ENCODE measurements at places on chromosomes 11 and 22.

DNA sequence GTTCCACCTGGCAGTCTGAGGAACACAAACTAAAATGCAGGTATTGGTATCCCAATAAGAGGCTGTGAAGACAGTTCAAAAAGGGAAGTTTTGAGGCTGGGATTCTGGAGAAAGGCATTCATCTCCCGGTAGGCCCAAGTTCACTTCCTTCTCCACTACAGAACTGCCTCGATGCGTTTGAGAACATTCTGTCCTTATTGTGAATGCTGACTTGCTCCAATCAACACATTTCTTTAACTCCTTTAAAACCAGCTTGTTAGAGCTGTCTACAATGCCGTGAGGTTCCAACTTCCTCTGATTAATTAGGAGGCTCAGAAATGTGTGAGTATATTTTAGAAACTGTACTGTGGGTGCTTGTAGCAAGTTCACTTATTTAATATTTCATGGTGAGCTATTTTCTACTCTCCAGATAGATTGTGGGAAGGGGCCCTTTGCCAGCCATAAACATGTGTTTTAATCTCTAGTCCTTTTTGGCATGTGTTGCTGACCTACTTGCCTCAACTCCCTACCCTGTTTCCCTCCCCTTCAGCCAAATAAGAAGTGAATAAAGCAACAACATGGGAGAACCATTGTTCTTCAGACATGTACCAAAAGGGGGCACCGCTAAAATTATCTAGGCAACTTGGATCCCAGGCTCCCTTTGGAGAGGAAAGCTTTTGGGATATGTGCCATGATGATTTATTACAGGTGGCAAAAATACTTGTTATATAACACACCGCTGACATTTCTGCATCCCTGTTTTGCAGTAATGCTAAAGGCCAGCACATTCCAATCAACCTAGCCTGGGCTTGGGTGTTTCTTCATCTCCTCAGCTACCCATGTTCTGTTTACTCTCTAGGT, 245.6 kb downstream of the BLID start:
- DNase-seq: no peak

DNA sequence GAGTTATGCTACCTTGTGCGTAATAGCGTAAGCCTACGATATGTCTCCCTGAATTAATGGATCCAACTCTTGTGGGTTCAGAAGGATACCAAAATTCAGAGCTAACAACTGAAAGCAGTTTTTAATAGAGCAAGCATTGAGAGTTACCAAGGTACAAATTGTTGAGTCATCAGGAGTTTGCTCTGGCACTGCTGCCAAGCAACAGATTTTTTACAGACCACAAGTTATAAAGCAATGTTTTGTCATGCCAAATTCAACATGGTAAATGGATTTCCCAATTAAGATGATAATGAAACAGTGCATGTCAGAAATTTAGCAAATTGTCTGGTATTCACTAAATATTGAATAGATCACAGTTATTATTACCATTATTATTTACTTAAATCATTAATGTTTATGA, 295.6 kb downstream of the NELL1 start:
- DNase-seq: no peak

- DNase-seq: no peak
Measured at GRCh38 chr11:8331767-8332166, 68.1 kb upstream of the LMO1 start.

DNA sequence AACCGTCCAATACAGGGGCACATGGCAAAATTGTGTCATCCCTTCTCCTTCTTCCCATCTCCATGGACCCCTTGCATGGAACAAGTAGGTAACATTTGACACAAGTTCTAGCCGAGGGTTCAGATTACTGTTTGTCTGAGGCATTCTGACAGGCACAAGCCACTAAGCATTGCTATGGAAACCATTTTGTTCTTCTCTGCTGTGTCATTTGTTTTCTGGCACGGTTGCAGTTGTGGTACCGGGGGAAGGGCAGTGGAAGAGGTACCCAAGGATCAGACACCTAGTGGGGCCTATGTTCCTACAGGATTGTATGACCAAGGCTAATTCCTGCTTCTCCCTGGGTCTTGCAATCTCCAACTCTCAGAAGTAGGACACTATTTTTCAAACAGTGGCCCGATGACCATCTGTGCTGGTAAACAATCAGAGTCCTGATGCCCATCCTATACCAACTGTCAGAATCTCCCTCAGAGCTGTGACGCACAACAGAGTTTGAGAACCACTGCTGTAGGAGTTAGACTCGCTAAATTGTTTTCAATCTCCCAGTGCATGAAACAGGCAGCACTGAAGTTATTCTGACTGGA, 69.3 kb downstream of the KCNC1 start:
- no peak for DNase-seq

- DNase-seq: no peak
Measured at GRCh38 chr22:19703869-19704268, 10.4 kb upstream of the SEPTIN5 start.

Data from progenitor cell of endocrine pancreas (in vitro differentiated cells).